GM23248 (cell line): ENCODE measurements at places on chromosomes 7 and 10. TPM values are rescaled to one million over a fixed set of nuclear protein-coding genes. Genes with fewer than 3 reads are reported as not detected.

LRRC17 gene
- total RNA-seq, result 1.5 TPM in 1 of 2 replicates, not detected in the other

STAG3 gene
- 0.97 TPM in 1 of 2 replicates, not detected in the other for total RNA-seq

PITX3 gene
- total RNA-seq, result not detected in 2 replicates

SEC61G gene
- 551 and 1,194 TPM in 2 replicates for total RNA-seq

DNA sequence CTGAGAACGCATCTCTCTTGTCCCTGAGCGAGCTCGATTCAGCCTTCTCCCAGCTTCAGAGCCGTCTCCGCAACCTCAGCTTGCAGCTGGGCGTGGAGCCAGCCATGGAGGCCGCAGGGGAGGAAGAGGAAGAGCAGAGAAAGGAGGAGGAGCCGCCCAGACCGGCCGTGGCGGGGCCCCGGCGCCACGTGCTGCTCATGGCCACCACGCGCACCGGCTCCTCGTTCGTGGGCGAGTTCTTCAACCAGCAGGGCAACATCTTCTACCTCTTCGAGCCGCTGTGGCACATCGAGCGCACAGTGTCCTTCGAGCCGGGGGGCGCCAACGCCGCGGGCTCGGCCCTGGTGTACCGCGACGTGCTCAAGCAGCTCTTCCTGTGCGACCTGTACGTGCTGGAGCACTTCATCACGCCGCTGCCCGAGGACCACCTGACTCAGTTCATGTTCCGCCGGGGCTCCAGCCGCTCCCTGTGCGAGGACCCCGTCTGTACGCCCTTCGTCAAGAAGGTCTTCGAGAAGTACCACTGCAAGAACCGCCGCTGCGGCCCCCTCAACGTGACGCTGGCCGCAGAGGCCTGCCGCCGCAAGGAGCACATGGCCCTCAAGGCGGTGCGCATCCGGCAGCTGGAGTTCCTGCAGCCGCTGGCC lies 43.2 kb downstream of the CHST3 start:
- no peaks in the 10 kb centered on the region for H3K27me3 ChIP-seq
- no peak overlapping the region for H3K4me3 ChIP-seq
- H3K36me3 ChIP-seq, result peaks cover 12% of the 10 kb centered on the region
- DNase-seq, result no peak
- no peak overlapping the region for H3K27ac ChIP-seq
- peaks cover 25% of the 10 kb centered on the region for H3K4me1 ChIP-seq

DNA sequence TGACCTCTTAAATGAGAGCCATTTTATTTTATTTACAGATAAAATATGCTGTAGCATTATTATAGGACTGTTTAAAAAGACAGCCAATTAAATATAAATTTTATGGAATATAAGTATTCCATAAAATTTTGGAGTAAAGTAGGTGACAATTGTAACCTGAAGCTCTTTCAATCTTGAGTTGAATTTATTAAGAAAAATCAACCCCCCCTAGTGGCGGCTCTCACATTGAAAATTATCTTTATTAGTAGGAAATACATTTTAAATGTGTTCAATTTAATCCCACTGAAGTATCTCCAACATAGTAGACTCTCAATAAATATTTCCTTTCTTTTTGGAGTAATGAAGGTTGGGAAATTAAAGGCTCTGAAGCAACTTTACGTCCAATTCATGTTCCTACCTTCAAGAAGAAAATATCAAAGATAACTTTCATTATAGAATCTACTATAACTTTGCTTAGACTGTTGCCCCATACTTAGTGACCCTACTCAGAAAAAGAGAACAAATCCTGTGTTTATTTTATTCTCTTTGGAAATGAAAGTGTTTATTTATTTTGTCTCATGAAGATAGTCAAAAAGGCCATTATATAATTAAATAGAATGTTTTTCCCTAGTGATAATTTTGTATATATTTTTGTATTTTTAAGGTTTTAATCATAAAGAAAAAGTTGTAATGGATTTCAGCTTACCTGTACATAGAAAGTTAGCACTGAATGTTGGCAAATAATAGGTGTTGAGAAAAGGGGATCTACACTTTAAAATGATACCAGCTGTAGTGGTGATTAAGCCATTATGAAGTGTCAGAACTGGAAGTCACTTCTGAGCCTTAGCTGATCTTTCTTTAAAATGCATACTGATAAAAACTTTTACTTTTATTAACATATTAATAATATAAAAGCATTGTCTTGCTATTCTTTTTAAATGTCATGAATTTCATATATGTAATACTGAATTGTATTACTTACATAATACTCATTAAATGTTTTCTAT lies 3.3 kb downstream of the AHR start:
- no peaks in the 10 kb centered on the region for H3K36me3 ChIP-seq
- H3K27ac ChIP-seq, result peak overlapping the region; percentile 62
- peak; percentile 73 for DNase-seq
- H3K27me3 ChIP-seq, result no peaks in the 10 kb centered on the region
- peaks cover 61% of the 10 kb centered on the region for H3K4me1 ChIP-seq

GRCh38 chr7:133491846-133492652 lies 239.2 kb downstream of the EXOC4 start:
- H3K4me1 ChIP-seq, result no peaks in the 10 kb centered on the region
- H3K27me3 ChIP-seq, result no peaks in the 10 kb centered on the region
- H3K4me3 ChIP-seq, result no peak overlapping the region
- no peaks in the 10 kb centered on the region for H3K36me3 ChIP-seq

- no peak for DNase-seq
- H3K4me1 ChIP-seq, result no peaks in the 10 kb centered on the region
- no peak overlapping the region for H3K27ac ChIP-seq
Measured at GRCh38 chr10:20088061-20088701, 271.9 kb downstream of the PLXDC2 start.

GRCh38 chr10:201328-201771 lies 66.1 kb downstream of the ZMYND11 start:
- peak; percentile 83 for DNase-seq
- peaks cover 18% of the 10 kb centered on the region for H3K4me1 ChIP-seq
- H3K27ac ChIP-seq, result peak overlapping the region; percentile 44
- no peaks in the 10 kb centered on the region for H3K27me3 ChIP-seq

DNA sequence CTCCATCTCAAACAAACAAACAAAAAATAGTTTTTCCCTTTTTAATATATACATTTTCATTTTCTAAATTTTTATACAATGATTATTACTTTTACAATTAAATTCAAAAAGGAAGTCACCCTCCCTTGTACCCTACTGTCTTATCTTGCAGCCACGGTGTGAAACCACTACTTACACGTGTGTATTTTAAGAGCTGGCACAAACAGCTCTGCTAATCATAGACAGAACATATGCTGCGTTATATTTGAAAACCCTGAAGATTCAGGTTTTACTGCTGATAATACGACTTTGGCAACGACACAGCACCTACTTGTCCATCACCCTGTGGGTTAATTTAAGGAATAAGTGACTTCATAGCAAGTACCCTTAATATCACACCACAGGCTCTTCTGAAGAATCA lies 991 bp downstream of the ANKRD61 start:
- no peaks in the 10 kb centered on the region for H3K4me1 ChIP-seq
- H3K36me3 ChIP-seq, result peaks cover 54% of the 10 kb centered on the region
- H3K4me3 ChIP-seq, result no peak overlapping the region
- no peak overlapping the region for H3K27ac ChIP-seq

DNA sequence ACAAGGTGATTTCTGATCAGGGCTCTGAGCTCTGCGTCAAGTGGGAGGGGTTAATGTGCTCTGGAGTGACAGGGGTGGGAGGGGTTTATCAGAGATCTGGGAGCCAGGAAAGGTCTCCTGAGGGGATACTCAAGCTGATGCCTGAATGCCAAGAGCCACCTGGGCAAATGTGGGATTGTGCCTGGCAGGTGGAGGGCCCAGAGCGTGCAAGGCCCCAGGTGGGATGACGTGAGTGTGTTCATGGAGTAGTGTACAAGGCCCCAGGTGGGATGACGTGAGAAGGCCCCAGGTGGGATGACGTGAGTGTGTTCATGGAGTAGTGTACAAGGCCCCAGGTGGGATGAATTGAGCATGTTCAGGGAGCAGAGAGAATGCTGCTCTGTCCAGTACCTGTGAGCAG lies 610.3 kb downstream of the PTPRN2 start:
- no peak overlapping the region for H3K27ac ChIP-seq
- DNase-seq, result no peak
- H3K4me3 ChIP-seq, result no peak overlapping the region
- no peaks in the 10 kb centered on the region for H3K4me1 ChIP-seq

DNA sequence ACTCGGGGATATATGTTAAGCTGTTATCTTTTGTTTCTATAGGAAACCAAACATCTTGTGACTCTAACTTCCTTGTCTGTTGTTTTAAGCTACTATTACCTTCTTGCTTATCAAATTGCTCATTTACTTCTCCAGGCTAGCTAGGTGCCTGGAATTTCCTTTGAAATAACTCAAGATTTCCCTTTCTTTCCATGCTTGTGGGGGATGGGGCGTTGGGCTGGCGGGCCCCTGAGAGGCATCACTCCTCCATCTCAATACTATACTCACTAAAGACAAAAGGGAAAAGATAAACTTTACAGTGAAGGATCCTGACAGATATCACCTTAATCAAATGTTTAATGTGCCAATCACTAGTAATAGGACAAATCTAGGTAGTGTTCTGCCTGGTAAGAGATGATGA lies 34.7 kb upstream of the MYO3A start:
- no peak overlapping the region for H3K4me3 ChIP-seq
- H3K27ac ChIP-seq, result no peak overlapping the region
- DNase-seq, result no peak
- no peaks in the 10 kb centered on the region for H3K4me1 ChIP-seq
- no peaks in the 10 kb centered on the region for H3K27me3 ChIP-seq

DNA sequence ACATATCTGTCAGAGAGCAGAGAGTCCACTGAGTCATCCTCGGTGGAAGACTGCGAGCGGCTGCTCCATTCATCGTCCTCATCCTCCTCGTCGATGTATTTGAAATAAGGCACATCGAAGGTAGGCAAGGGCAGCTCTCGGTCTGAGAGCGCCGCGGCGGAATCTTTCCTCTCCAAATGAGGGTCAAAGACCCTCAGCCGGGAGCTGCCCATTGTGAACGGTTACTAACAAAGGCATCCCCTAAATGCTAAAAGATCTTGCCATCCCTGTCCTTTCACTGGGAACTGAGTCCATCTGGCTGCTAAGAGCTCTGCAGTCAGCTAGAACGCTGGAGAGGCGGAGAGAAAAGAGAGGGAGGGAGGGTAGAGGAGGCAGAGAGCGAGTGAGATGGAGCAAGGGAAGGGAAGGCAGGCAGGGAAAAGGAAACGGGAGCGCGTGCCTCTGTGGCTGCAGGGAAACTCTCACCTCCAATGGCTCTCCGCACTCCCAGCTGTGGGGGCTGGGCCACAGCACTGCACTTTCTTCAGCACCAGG lies 163.4 kb downstream of the RAPGEF5 start:
- H3K4me3 ChIP-seq, result peak overlapping the region; percentile 70
- H3K36me3 ChIP-seq, result no peaks in the 10 kb centered on the region
- H3K27me3 ChIP-seq, result no peaks in the 10 kb centered on the region
- H3K27ac ChIP-seq, result no peak overlapping the region
- H3K4me1 ChIP-seq, result no peaks in the 10 kb centered on the region

DNA sequence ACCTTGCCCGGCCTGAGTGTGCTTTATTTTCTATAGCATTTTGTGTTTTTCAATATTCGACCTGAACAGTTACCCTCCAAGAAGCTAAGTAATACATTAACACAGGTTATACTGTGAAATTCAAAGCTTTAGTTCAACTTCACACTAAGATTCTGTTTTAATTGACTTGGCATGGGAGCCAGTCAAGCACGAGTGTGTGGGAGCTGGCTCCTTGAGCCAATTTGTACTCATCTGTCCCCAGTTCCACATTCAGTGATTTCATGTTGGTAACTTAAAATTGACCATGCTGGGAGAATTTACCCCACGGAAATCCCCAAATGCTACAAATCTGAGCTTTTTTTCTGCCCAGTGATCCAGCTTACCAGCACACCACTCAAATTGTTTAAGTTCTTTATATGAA lies 20.3 kb downstream of the TSPAN12 start:
- no peak for DNase-seq
- H3K4me3 ChIP-seq, result no peak overlapping the region
- H3K36me3 ChIP-seq, result no peaks in the 10 kb centered on the region
- no peaks in the 10 kb centered on the region for H3K27me3 ChIP-seq
- H3K4me1 ChIP-seq, result no peaks in the 10 kb centered on the region

DNA sequence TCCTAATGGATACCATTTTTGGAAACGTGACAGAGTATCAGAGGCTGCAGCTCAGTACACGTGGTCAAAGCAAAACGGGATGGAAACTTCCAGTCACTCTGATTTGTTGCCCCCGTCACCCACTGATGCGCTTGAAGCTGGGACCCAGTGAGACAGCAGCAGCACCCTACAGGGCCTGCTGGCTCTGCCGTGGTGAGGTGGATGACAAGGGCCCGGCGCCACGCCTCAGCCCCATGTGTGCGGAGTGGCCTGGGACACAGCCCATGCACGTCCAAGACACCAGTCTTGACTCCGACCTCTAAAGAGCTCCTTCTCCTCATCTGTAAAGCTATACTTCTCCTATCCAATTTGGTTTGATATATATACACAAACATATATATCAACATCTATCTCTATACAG lies 39.0 kb downstream of the CLEC2L start:
- no peaks in the 10 kb centered on the region; the same call in 1 of the 2 replicates for H3K27me3 ChIP-seq
- no peaks in the 10 kb centered on the region for H3K36me3 ChIP-seq

DNA sequence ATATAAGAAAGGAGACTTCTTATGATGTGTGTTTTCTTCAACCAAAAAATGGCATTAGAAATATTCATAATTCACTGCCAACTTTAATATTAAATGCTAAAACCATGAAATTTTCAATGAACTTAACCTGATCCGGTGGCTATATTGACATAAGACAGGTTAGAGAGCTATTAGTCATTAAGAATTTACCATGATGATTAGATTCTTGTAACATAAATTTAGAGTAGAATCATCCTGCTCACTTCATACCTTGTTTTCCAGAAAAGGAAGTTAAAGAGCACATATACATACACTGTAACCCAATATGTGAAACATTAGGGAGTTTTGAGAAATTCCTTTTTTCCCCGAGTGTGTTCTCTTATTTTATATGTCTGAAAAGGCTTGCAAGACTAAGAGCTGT lies 430.3 kb upstream of the SEMA3A start:
- no peak overlapping the region for H3K4me3 ChIP-seq
- no peaks in the 10 kb centered on the region for H3K27me3 ChIP-seq
- H3K4me1 ChIP-seq, result peaks cover 7% of the 10 kb centered on the region
- no peak for DNase-seq

- H3K4me3 ChIP-seq, result no peak overlapping the region
- no peak for DNase-seq
- H3K36me3 ChIP-seq, result no peaks in the 10 kb centered on the region
Measured at GRCh38 chr10:114279901-114280644, 41.0 kb downstream of the VWA2 start.

DNA sequence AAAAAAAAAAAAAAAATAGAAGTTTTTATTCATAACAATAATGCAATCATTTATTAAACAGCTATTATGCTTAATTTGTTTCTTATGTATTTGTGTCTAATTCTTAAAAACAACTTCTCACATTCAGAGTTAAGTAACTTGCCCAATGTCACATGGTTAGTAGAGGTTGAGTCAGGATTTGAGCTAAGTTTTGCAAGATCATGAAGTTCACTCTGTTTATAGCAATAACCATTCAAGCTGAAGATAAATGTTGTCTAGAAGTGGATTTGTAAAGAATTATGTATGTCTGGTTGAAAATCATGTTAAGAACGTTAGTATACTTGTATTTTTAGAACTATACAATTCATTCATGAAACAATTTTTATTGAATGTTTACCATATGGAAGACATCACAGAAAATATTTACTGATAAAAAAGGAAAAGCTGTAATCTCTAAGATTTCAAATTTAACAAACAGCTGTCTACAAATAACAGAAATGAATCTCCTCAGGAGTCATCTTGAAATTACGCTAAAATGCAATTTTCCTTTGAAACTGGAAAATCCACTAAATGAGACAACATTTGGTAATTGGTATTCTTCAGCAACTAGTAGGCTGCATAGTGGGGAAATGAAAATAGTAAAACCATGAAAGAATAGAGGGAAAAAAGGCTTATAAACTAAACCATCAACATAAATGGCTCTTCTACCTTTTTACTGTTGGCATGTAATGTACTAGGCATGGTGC lies 70.5 kb upstream of the AHR start:
- H3K27ac ChIP-seq, result no peak overlapping the region
- no peak overlapping the region for H3K4me3 ChIP-seq
- peak; percentile 15 for DNase-seq
- H3K36me3 ChIP-seq, result no peaks in the 10 kb centered on the region
- H3K27me3 ChIP-seq, result no peaks in the 10 kb centered on the region
